RKO (cell line): ENCODE measurements at places on chromosomes 6 and 20.

- no peak for DNase-seq
Measured at GRCh38 chr6:82617648-82618047, 254.0 kb downstream of the TPBG start.

DNA sequence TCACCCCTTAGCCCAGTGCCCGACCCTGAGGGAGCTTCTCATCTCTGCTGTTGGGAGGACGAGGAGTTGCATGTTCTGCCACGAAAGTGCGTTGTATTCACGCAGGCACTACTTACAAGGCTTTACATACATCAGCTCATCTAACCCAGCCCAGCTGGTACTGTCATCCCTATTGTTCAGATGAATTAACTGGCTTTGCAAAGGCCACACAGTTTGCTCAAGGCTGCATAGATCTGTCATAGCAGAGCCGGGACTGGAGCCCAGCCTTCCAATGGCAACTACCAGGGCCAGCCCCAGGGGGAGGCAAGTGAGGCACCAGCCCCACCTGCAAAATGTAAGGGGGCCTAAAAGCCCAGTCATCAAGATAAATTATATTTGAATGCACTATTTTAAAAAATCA is 257.6 kb downstream of the NFATC2 start:
- no peak for DNase-seq

DNA sequence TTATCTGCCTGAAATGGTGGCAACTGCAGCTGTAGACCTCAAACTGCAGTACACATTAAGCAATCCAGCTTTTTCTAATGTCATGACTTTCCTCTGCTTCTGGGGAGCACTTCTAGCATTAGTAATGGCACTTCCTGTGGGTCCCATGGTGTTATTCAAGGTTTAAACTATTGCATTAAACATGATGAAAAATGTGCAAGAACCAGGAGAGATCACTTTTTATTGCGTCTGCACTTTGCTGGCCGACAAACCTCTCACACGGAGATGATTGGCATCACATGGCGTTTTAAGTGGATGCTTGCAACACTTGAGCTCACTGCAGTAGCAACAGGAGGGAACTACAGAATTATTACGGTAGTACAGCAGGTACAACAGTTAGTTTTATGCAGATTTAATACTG is 148.4 kb downstream of the HIVEP2 start:
- DNase-seq, result no peak

DNA sequence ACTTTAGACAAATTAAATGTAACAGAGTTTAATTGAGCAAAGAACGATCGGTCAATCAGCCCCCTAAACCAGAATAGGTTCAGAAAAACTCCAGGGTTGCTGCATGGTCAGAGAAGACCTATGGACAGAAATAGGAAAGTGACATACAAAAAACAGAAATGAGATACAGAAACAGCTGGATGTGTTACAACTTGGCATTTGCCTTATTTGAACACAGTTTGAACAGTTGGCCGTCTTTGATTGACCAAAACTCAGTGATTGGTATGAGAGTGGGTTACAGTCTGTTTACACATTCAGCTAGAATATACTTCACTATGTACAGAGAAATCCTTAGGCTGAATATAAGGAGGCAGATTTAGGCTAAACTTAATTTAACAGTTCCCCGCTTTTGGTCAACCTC is 19.9 kb downstream of the SRSF6 start:
- no peak for DNase-seq

- DNase-seq, result no peak
Measured at GRCh38 chr20:48205786-48206185, 420.5 kb upstream of the SULF2 start.

- DNase-seq, result no peak
Measured at GRCh38 chr20:46951840-46952497, 57.3 kb downstream of the EYA2 start.

DNA sequence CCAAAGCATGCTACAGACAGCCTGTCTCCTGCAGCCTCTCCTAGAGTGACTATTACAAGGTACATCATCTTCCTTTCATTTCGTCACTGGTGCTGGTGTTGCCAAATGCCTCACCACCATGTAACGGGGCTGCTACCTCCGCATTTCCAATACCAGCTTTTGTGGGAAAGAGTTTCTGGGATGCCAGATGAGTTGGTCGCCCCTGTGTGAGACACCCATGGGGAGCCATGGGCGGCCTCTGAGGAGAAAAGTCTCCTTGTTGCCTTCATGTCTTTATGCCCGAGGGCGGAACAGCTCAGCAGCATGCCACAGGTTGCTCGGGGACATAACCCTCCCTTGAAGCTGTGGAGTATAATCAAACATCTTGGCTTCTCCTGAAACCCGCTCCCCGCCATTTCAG is 169.6 kb downstream of the THBS2 start:
- no peak for DNase-seq

DNA sequence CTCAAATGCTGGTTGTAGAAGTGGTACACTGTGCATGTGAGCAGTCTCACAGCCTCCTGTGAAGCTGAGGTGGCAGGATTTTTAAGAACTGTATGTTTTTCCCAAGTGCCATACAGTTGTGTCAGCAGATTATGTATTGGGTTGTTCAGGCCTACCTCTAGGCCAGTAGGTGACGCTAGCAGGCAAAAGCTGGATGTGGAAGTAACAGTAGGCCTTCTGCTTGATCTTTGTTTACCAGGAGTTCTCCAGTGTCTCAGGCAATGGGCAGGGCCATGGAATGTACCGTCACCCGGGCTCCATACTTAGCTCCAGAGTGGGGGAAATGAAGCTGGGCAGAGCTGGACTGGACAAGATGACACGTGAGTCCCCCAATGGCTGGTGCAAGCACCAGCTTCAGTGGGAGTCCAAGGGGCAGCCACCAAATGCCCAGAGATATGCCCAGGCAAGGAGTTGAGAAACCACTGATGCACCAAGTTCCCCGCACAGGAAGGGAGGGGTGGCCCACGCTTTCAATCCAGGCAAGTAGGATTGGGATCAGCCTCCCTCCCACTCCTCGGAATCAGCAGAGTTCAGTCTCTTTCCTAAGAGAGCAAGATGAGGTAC is 289.7 kb downstream of the HTR1B start:
- DNase-seq, result no peak

- DNase-seq, result no peak
Measured at GRCh38 chr20:39356908-39357307, 394.8 kb downstream of the DHX35 start.

DNA sequence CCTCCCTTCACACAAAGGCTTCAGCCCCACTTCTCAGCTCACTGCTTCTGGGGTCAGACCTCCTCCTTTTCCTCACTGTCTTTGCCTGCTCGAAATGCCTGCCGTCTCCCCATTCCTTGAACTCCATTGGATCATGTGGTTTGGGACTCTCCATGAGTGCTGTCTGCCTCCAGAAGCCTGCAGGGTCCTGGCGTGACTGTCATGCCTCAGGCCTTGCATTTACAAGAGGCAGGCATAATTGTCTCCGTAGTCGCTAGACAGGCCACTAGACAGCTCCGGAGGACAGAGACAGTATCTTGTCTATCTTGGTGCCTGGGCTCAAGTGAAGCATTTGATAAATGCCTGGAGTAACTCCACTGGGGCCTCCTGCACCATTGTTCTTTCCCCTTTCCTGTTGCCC is 15.3 kb downstream of the PNLDC1 start:
- DNase-seq, result no peak

- DNase-seq, result peak; percentile 50
Measured at GRCh38 chr6:108002365-108003221, 44.6 kb upstream of the SEC63 start.

DNA sequence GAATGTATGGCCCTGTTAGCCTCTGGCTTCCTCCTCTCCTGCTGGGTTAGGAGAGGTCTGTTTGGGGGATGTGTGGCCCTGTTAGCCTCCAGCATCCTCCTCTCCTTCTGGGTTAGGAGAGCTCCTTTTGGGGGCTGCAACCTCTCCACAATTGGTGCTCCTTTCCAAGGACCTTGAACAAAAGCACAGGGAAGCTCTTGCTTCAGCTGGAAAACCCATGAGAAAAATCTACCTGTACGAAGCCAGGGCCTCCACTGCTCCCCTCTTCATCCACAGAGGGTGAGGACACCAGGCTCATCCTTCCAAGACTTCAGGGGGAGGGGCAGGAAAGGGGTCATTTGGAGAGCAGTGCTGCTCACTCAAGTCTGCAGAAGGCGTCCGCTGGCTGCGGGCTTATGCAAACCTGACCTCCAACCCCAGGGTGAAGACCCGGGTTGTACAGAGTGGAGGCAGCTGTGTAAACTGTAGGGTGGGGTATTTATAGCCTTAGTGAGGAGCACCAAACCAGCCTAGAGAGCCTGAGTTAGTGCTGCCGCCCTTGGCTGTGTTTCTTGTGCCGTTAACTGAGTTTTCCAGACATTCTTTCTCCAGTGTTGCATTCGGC is 62.1 kb downstream of the SLC24A3 start:
- no peak for DNase-seq

GRCh38 chr20:21944227-21944626 is 238.8 kb downstream of the PAX1 start:
- no peak for DNase-seq

- DNase-seq, result no peak
Measured at GRCh38 chr6:71414486-71414885, 125.9 kb downstream of the OGFRL1 start.

GRCh38 chr6:27592481-27593199 is 119.7 kb upstream of the ZNF184 start:
- peak; percentile 92 for DNase-seq

- DNase-seq, result no peak
Measured at GRCh38 chr6:156695742-156696141, 81.4 kb upstream of the ARID1B start.

DNA sequence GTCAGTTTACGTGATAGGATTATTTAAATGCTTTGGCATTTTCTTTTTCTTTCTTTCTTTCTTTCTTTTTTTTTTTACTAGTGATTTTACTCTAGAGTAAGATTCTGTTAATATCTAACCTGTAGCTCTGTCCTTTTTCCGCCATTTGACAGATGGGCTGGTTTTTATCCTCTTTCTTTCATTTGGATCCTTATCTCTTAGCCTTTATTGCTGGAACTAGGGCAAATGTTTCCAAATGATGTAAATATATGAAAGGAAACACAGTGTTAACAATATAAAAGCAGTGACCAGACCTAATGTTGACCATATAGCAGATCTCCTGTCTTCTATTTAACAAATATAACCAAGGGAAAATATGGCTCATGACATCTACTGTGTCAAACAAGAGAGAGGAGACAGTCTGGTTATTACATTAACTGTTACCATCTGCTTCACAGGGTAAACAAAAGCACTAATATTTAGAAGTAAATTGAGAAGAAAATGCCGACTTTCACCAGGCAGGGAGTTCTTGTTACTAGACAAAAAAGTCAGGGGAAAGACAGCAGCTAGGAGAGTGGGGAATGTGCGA is 59.8 kb upstream of the GCLC start:
- no peak for DNase-seq

DNA sequence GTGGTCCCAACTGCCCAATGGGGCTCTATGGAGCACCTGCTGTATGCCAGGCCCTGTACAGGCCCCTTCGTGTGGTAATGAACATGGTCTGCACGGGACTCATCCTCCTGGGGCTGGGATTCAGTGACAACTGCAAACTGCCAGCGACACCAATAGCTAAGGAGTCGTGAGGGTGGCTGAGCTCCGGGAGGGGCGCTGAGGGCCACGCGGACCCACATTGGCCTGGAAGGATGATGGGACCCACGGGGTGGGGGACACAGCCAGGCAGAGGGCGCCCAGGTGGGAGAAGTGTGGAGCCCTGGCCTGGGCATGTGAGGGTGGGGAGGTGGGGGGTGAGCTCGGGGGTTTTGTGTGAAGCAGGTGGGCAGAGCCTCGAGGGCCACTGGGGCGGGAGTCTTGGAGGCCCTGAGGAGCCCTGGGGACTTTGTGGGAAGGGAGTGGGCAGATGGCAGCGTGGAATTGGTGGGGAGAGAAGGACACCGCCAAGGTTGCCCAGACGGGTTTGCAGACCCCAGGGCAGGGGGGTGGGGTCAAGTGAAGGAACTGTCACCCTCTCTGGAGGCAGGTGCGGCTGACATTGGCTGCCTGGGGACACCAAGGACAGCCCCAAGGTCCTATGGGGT is 22.5 kb downstream of the GATA5 start:
- no peak for DNase-seq

GRCh38 chr6:110352563-110353262 is 5.4 kb downstream of the METTL24 start:
- DNase-seq, result no peak

DNA sequence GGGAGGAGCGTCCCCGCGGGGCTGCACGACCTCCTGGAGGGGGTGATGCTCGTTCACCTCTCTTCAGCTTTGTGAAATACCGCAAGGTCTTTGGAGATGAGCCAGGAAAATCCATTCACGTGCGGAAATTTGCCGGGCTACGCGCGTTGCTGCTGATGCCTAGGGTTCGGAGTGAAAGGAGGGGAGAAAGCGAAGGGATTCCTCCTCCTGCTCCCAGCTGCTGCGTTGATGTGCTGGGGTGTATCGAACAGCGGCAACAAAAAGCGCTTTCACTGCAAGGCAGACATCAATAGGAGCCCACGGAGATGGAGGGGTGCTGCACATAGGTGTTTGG is 391 bp upstream of the B3GAT2 start:
- DNase-seq, result no peak

DNA sequence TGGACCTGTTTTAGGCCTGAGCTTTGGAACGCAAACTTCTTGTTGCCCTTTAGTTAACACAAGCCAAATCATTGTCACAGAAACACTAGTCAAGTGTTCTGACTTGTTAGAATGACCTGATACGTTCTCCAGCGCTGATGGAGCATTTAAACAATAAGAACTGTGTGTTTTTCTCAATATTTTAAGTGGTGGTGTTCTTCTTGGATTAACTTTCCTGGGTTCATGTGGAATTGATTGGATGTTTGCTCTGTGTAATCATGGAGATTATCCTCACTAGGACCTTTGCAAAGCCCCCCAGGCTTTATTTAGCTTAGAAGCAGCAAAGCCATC is 1.6 kb downstream of the LRRC1 start:
- DNase-seq, result no peak

DNA sequence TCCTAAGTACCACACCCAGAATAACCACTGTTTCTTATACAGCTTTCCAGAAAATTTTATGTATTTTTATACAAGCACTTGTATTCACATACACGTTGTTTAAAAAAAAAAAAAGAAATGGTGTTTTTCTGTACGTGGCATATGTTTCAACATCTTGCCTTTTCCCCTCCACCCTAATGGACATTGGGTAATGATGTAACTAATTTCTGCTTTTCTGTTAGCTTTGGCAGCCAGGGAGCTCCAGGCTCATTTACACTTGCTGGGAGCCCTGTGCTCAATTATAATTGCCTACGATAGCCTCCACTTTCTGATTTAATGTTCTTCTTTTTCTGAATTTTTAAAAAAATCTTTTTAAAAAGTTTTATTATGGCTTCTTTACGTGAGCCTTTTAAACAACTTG is 352.4 kb downstream of the UTRN start:
- DNase-seq, result no peak

DNA sequence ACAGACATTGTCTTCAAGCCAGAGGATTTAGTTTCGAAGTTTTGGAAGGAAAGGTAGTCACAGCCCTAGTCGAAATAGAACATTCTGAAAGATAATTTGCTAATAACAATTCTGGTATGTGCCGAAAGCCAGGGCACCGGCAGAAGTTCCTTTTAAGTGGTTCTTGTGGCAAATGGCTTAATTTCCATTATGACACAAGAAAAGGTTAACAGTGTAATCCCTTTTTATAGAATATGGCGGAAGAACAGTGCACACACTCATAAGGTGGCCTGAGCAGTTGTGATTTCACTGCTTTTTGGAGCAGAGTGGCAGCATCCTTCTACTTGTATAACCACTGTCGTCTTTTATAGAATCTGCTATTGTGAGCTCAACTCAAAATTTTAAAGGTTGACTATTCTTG is 152.4 kb downstream of the SASH1 start:
- DNase-seq, result no peak
